Activated CD4-positive, alpha-beta T cell treated with anti-CD3 and anti-CD28 coated beads, Interleukin-10, Interleukin-2, amounts not matched to agents 100 ng/mL and 50 ng/mL, durations not matched to agents 16 hours and 8 hours (primary cell): ENCODE measurements at places on chromosomes 12 and 14.

DNA sequence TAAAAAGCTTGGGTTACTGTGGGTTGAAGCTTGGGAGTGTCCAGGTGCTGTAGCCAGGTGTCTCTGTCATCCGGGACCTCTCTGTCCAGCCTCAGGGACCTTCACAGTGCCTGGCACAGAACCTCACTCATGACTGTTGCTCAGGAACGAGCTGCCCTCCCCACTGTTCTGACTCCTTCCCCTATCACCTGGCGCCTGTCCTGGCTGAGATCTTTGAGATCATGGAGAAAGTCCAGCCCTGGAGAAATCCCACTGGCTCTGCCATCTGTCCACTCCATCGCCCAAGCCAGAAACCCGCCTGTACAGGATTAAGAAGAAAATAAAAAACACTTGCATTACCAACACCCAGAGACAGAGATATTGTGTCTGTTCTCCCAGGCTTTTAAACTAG is 53.5 kb downstream of the DGLUCY start:
- no peak for DNase-seq

GRCh38 chr14:82432301-82433105 is 898.9 kb upstream of the SEL1L start:
- no peak for DNase-seq

DNA sequence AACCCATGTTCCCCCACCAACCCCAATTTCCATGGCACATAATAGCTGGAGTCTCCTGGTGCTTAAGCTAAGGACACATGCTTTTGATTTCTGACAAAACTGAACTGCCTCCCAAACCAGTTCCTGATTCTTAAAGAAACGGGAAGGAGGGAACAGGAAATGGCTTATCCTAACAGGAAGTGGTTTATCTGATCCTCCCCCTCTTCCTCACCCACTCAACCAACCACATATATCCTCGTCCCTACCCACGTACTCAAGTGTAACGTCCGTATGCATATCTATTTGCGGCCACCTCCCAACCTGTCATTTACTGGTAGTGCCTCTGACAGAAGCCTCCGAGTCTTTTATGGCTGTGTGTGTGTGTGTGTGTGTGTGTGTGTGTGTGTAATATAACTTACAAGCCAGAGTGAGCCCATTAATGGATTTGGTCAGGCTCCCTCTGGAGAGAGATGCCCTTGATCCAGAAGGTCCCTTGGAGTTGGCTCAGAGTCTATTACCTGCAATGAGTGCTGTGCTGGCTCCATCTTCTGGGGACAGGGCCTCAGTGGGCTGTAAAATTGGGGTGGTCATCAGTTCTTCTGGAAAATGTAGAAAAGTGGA is 7.7 kb downstream of the DAZAP2 start:
- DNase-seq = peak; percentile 61

DNA sequence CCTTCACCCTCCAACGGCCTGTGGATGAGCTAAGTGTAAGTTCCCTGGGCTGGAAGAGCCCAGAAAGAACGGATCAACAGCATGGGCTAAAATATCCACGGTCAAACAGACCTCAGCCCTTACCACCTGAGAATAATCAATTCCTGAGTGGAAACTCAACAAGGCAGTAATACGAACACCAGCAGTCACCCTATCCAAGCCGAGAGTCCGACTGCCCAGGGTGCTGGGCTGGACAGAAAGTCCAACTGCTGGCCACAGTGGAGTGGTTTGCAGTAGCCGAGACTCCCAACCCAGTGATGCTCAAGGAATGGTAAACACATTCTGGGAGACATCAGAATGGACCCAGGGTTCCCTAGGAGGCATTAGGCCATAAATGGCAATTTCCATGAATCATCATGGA is 36.8 kb downstream of the ANO2 start:
- DNase-seq = no peak

DNA sequence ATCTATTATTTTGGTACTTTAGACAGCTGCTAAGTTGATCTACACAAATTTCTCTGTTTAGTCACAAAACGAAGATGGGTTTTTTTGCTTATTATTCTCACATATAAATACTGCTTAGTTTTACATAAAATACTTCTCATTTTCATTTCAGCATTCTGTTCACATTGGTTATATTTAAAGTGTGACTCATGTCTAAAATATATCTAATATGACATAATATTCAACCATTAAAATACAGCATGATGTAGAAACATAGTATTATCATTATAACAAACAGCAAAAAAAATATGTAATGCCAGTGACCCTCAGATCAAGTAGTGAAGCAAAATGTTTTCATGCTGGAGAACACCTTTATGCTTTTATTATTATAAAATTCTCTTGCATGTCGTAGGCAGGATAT is 63.7 kb downstream of the SH2B3 start:
- no peak for DNase-seq

DNA sequence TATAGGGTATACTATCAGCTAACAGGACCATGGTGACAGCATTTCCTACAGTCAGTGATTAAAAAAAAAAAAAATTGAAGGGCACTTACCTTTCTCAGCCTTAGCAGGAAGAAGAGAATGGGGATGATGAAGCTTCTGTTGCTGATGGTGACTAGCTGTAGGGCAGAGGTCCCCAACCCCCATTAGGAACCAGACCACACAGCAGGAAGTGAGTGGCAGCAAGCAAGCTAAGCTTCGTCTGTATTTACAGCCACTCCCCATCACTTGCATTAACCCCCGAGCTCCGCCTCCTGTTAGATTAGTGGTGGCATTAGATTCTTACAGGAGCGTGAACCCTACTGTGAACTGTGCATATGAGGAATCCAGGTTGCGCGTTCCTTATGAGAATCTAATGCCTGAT is 91.3 kb upstream of the USP44 start:
- DNase-seq = no peak

- no peak for DNase-seq
Observed at GRCh38 chr14:30528119-30528518, 30.8 kb upstream of the G2E3 start.

DNA sequence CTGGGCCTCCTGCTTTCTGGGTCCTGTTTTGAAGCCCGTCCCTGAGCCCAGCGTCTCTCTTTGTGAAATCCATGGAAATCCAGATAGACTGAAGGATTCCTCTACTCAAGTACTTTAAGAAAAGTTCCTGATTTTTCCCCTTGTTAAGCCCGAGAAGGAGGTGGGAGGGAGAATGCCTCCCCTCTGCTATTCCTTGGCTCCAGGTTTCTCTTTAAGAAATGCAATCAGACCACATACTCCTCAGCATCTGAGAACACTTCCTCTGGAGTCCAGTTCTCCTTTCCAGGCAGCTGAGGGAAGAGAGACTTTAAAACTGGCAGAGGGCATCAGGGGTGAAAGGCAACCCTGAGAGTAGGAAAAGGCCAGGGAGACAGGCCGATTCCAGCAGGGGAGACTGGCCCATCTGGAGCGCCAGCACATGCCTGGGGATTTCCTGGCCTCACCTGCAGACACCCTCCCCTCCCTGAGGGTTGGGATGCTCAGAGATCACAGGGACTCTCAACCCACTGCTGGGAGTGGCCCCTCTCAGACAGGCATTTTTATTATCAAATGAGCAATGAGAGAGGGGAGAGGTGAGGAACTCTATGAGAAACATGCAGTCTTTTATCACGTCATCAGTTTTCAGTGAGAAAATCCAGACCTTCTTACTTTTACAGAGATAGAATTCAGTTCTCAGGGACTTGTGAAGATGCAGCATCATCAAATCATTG is 2.0 kb upstream of the EMP1 start:
- DNase-seq = no peak

- DNase-seq = no peak
Observed at GRCh38 chr12:90682398-90682797, 272.6 kb downstream of the CCER1 start.

DNA sequence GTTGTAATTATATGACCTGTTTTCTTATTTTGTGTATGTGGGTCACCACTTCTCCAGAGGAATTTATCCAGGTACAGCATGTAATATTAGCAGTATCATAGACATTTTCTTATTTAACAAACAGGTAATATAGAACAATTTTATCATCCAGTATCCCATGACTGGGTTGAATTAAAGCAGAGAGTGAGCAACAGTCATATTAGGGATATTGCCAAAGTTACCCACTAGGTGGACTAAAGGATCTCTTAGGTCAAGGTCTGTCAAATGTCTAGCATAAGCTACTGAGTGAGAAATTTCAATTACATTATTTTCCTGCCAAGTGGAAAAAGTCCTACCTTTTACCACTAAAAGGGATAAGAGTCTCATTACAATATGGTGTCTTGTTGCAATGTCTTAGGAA is 62.1 kb upstream of the TRIM9 start:
- peak; percentile 5 for DNase-seq

DNA sequence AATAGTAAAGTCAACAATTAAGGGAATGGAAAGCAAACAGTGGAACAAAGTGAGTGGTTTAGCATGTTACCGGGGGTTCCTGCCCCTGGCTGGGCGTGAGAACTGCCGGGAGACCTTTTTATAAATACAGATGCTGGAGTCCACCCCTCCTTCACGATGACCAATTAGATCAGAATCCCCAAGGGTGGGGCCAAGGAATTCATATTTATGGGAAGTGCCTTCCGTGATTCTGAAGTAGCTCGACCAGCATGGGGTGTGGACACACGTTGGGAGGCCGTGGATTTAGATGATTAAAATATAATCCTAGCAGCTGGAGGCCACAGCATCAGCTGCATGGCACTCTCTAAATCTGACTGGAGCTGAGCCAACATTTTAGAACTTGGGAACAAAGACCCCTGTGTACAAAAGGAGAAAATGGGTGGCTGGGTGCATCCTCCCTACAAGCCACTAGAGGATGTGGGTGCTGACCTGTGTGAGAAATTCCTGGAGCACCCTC is 87.9 kb downstream of the SRRM4 start:
- DNase-seq = no peak

GRCh38 chr12:57735952-57736740 is 2.4 kb downstream of the AGAP2 start:
- no peak for DNase-seq

DNA sequence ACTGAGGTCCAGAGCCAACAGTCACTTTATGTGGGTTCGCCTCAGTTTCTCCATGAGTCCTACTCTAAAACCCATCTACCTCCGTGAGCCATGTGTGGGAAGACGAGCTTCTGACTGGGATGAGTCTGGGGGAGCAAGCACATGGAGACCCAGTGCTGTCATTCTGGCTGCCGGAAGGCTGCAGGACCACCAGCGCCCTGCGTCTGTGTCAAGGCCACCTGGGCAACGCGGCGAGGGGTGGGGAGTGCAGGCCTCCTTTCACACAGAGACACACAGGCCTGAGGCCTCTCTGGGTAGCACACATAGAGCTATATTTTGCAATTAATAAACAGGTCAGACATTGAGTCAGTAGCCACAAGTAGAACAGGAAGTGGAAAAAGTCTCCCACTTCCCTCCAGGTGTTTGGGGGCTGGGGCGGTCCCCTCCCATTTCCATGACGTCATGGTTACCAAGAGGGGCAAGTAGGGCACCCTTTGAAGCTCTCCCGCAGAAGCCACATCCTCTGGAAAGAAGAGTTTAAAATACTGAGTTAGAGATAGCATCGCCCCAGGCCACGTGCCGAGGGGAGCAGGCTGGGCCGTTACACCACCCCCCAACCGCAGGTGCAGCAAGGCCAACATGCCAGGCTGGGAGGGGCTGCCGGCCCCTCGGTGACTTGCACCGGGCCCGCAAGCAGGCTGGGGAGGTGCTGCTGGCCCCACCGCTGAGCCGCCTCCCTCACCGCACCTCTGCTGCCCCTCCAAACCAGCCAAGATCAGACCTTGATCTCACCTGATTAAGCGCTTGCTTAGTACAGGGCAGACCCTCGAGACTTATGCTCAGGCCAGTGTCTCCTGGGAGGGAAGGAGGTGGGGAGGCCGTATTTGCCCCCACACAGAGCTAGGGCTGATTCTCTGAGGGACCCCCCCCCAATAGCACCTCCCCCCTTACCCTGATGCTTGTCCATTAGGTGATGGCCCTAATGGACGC is 32.7 kb downstream of the DAD1 start:
- peak; percentile 100 for DNase-seq

GRCh38 chr12:58819345-58819744 is 101.0 kb downstream of the LRIG3 start:
- no peak for DNase-seq

DNA sequence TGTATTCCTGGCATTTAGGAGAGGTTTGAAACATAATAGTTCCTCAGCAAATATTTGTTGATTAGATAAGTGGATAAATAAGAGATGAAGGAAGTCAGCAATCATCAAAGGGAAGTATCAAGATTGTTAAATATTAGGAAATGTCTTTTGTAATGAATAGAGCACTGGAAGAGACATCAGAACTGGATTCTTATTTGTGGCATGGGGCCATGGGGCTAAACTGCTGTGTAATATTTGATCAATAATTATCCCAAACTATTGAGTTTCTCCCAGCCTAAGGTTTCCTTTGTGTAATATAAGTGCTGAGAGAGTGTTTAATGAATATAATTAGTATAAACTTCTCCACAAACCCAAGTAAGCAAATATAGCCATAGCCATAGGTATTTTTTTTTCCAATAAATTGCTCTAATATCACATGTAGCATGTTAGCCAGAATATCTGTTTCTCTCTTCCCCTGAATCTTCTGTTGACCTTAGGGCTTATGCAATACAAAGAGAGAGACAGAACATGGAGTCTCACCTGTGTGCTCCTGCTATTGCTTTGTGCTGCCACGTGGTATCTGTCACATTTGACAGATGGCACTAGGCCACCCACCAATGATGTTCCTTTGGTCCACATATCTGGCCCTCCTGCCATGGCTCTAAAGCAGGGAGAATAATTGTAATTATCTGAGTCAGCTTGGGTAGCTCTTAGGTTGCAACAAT is 658.7 kb downstream of the SOX5 start:
- DNase-seq = no peak

DNA sequence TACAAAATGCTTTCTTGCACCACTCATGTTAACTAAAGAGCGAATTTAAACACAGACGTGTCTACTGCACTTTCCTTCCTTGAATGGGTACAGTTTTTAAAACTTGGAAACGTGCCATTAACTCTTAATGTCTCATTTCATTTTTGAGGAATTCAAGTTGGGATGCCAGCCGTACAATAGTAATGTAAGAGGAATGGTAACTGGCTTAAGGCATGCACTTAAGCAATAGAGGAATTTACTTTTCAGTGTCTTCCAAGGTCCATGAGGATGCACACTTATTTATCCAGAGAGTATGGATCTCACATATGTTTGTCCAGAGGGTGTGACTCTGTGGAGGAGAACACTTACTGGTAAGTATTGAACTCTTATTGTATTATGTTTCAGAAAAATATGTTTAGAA is 52.9 kb downstream of the PPP4R4 start:
- no peak for DNase-seq

DNA sequence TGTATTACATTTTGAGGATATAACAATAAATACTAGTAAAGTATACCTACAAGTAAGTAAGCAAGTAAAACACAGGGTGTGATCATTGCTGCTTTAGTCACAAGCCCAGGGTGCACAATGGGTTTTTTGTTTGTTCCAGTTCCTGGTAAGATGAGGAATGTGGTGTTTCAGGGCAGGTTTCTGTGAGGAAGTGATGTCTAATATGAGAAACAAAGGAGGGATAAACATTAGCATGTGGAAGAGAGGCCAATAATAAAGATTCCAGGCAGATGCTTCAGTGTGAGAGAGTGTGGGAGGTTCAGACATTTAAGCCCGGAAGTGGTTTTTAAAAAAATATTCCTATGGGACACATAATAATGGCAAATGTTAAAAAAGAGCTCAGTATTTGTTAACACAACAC is 808.1 kb upstream of the USP15 start:
- DNase-seq = no peak
